ENCODE measurements at places on chromosomes 2 and 18.

GRCh38 chr2:161418715-161419637 is 2.9 kb downstream of the TBR1 start:
- DNase-seq: no peak

DNA sequence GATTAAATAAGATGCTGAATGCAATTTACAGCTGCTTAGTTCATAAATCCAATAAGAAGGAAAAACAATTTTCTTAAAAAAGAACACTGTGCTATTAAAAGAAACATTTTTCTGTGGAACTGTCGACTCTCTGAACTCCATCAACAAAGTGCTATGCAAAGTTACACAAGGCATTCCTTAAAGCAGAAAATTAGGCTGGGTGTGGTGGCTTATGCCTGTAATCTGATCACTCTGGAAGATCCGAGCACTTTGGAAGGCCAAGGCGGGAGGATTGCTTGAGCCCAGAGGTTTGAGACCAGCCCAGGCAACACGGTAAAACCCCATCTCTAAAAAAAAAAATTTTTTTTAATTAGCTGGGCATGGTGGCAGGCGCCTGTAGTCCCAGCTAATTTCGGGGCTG is 13.0 kb downstream of the MCM6 start:
- no peak for DNase-seq

GRCh38 chr2:118903551-118904479 is 38.2 kb upstream of the MARCO start:
- DNase-seq: no peak

- no peak for DNase-seq
These were observed 515.0 kb downstream of the TMEM182 start for GRCh38 chr2:103276869-103277268.

GRCh38 chr18:23586249-23587196 is at the start of gene NPC1:
Gene NPC1 (minus strand): TSS chr18:23586506. CDS start chr18:23586343, 163 bp downstream.
- DNase-seq: peak; percentile 89

DNA sequence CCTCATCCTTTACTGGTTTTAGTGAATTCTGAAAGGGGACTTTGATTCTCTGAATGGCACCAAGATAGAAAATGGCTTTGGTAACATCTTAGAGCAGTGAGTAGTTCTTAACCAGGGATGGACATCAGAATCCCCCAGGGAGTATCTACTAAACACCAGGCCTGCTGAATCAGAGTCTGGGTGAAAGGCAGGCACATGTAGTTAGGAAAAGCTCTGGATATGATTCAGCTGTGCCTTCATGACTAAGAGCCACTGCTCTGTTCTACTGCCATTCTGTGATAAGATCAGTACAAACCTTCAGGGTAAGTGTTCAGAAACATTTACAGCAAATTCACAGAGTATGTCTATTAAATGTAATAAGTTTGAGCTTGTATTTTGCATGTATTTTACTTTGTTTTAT is 46.2 kb upstream of the B3GNT2 start:
- no peak for DNase-seq

DNA sequence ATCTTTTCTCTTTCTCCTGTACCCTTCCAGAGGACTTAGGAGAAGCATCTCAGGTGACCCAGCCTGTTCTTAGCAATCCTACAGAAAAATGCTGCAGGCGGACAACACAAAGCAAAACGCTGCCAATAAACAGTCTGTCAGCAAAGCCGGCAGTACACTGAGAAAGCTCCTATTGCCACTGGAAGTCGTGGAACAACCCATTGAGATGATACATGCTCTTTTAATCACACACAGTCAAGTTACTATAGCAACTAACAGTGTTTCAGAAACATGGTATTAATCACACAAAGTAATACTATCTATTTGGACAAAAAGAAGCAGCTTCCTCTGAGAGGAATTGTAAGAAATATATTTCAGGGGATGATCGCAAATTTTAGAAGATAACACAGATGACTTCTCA is 10.5 kb downstream of the CTLA4 start:
- DNase-seq: no peak

- no peak for DNase-seq
These were observed 33.4 kb upstream of the TBR1 start for GRCh38 chr2:161382747-161383146.

DNA sequence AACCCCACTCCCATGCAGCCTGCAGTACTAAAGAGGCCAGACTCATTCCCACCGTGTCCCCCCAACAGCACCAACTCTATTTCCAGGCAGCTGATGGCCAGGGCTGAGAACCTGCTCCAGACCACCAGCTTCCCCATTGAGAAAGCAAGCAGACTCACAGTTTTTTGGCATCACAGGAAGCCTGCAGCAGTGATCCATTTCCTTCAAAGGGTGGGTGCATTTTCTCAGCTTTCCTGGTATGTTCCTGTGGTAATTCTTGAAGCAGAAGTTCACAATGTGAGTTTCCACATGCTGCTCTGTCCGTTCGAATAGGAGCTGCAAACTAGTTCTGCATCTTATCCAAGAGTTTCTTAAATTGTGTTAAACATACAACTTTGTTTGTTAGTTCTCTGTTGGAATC is 1249.6 kb upstream of the FAM98A start:
- no peak for DNase-seq

GRCh38 chr2:95345563-95346230 is 48.5 kb downstream of the KCNIP3 start:
- DNase-seq: no peak

DNA sequence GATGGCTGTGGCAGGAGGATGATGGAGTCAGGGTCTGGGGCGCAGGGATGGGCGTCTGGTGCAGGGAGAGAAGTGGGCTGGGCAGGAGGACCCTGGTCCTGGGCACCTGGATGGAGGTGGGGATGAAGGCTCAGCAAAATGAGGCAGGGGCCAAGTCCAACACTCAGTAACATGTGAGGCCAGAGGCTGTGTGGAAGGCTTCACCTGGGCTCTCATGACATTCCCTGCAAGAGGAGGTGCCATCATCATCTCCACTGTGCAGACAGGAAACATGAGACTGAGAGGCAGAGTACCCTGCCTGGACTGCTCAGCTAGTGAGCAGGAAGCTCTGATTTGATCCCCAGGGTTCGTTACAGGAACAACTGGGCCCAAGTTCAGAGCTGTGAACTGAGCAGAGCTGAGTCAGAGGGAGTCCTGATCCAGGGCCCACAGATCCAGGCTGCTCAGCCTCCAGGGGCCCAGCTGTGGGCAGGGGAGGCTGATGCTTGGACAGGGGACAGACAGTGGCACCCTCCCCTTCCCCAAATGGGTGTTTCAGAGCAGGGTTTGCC is 36.9 kb downstream of the HJURP start:
- no peak for DNase-seq

- no peak for DNase-seq
These were observed 27.8 kb upstream of the KCNF1 start for GRCh38 chr2:10883801-10884478.

GRCh38 chr2:190441564-190441963 is 33.4 kb downstream of the MFSD6 start:
- no peak for DNase-seq

DNA sequence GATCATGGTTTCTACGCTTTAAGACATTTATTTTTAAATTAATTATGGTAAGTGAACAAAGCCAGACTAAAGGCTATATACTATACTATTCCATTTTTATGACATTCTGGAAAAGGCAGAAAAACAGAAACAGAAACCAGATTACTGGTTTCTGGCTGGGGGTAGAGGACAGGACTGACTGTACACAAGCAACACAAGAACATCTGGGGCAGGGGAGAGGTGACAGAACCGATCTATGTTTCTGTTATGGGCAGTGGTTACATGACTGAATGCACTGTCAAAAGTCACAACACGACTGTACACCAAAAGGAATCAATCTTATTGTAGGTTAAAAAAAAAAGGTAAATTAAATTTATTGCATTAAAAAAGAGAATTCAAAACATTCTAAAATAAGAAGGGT is 64.7 kb downstream of the PTPN2 start:
- no peak for DNase-seq

GRCh38 chr2:47301277-47301618 is 101.7 kb upstream of the MSH2 start:
- no peak for DNase-seq

DNA sequence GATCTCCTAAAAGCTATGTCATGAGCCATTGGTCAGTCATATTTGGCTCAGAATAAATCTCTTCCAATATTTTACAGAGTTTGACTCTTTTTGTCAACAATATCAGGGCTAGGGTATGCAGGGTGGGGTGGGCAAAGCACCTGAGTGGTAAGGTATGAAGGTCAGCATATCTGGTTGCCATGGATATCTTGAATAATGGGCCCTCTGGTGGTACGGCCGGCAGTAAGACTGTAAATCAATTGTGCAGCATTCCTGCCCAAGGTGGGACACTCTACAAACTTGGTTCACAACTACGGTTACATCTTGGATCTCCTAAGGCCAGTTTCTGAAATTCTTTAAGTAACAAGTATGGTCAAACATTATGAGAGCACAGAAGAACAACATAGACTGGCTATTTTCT is 119.6 kb downstream of the SPOPL start:
- no peak for DNase-seq

Data from stimulated activated CD4-positive, alpha-beta T cell treated with anti-CD3 and anti-CD28 coated beads, Interleukin-15, amount 100 ng/mL, for 1 hour (primary cell).